ENCODE measurements at places on chromosomes 12 and 14. TPM values are rescaled to one million over a fixed set of nuclear protein-coding genes. Genes with fewer than 3 reads are reported as not detected.

DNA sequence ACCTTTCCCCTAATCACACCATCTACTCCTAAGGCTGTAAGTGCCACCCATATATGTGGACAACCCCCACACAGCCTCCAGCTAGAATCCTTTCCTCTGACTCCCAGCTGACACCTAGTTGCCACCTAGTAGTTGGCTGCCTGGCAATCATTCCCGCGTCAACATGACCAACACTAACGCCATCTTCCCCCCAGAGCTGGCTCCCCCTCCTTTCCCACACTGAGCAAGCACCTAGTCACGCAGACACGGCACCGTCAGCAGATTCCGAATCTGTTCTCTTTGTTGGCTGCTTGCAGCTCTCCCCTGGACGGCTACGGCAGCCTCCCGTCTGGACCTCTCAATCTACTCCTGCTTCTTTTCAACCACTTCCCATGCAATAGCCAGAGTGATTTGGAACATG is 27.7 kb downstream of the UBR7 start:
- H3K27ac ChIP-seq, result no peak overlapping the region
- no peaks in the 10 kb centered on the region for H3K36me3 ChIP-seq
- DNase-seq, result no peak
- no peak overlapping the region for H3K4me3 ChIP-seq

DNA sequence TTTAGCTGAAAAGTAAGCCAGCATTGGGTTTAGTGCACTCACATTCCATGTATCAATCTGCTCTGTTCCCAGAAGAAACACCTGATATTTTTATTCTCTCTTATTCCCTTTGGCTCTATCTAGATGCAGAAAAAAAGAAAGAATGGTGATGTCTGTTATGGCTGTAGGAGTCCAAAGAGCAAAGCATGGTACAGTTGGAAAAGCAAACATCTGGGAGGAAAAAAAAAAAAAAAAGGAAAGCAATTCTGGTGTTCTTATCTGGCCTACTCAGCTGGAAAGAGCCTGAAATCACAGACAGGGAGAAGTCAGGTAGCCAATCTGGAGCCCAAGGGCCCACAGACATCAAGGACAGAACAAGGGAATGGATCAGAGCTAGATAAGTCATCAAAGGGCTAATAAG is 293.9 kb downstream of the DUSP6 start:
- peak; percentile 27 for DNase-seq
- peak overlapping the region; percentile 61 for H3K27ac ChIP-seq
- no peak overlapping the region for H3K4me3 ChIP-seq
- H3K4me1 ChIP-seq, result peaks cover 23% of the 10 kb centered on the region
- no peaks in the 10 kb centered on the region for H3K27me3 ChIP-seq

GRCh38 chr12:79956896-79957295 is 22.0 kb upstream of the PPP1R12A start:
- no peak for DNase-seq
- no peak overlapping the region for H3K27ac ChIP-seq
- H3K36me3 ChIP-seq, result no peaks in the 10 kb centered on the region
- no peaks in the 10 kb centered on the region for H3K27me3 ChIP-seq

- DNase-seq, result no peak
- no peaks in the 10 kb centered on the region for H3K36me3 ChIP-seq
- peaks cover 4% of the 10 kb centered on the region for H3K4me1 ChIP-seq
- no peak overlapping the region for H3K4me3 ChIP-seq
- H3K27me3 ChIP-seq, result no peaks in the 10 kb centered on the region
Observed at GRCh38 chr14:69358233-69358963, 39.7 kb downstream of the ERH start.

The TMTC1 gene
- 14.0 TPM for total RNA-seq
